ENCODE measurements at places on chromosomes 5 and 9.

DNA sequence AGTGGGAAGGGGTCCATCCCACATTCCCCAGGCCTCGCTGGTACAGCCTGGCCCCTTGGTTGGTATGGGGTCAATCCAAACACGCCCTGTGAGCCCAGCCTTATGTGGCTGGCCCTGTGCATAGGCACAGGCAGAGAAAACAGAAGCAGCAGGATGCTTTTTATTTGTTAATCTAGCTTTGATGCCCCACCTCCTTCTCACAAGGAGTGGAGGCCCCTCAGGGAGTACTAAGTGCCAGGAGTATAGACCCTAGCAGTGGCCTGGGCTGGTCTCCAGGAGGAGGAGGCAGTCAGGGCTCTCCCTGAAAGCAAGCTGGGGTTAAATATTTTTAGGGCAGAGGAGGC, 14.6 kb upstream of the TCF7 start:
- DNase-seq = no peak

GRCh38 chr5:40198736-40199135, 481.0 kb upstream of the PTGER4 start:
- no peak for DNase-seq

DNA sequence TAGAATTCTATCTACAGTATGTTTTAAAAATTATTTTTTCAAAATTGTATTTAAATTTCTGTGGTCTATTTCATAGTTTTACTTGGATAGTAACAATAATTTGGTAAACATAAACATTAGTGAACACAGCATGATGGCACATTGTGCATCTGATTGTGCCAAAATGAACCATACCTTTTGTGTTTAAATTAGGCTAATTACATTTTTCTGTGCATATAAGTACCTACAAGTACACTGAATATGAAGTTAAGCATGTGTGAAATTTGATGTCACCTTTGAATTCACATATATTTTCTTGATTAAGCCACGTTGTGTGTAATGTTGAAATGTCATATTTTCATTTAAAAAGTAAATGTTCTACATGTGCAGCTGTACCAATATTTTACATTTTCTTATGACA, 13.4 kb downstream of the PBX3 start:
- no peak for DNase-seq

- no peak for DNase-seq
Measured at GRCh38 chr9:127644146-127644827, 32.2 kb downstream of the STXBP1 start.

DNA sequence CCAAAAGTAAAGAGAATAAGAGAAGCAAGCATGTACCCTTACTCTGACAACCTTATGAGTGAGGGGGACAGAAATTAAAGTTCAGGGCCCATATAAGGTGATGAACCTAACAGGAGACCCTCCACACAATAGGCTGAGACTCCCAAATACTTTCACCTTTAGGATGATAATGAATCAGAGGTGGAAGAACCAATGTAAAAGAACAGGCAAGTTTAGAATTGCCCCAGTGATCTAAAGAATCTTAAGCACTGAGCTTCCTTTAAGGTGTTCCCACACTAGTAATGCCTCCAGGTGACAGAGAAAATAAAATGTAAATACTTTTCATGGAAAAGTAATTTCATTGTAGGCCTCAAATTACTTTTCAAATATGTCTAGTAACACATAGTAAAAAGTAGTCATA, 8.2 kb upstream of the FAM151B start:
- DNase-seq = no peak

DNA sequence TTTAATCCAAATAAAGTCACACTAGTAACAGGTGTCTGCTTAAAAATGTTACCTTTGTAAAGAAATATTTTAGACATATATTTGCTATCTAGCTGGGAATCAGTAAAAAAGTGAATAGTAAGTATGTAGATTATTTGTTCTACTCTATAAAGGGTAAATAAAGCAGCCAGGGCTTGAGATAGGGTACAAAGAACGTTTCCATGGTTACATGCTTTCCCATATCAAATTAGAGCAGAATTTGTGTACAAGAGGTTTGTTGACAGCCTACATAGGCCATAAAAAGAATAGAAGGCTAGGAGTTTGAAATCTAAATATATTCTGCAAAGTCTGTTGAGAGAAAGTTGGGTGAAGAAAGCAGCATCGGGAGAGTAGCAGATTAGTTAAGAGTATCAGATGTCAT, 160.9 kb upstream of the POU5F2 start:
- DNase-seq = no peak

GRCh38 chr5:143828710-143829109, 16.7 kb downstream of the HMHB1 start:
- no peak for DNase-seq

DNA sequence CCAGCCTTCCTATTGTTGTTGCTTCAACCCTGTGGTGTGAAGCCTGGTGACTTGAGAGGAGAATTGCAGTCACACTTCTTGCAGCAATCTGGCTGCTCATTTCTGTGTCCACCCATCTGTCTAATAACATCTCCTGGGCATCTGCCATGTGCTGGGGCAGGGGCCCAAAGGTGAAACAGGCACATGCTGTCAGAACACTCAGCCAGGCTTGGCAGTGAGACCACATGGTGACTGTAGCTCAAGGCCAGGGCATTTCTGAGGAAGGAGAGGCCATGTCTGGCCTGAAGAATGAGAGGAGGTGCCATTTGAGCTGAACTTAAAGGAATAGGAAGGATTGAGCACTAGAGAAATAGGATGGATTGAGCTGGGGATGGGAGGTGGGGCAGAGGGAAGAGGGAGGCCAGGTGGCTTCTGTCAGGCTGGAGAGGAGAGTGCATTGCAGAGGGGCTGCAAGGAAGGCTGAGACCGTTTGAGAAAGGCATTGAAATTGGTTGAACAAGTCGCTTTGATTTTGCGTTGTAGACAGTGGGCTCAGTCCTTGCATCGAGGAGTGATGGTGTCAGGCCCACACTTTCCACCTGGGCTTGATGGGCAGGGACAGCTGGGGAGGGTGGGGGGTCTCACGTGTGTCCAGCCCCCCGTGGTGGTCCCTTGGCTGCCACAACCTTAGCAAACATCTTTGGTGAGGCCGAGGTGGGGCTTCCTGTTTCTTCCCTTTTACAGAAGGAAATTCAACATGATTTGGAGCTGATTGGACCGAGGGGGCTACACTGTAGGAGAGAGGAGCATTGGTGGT, 222.4 kb downstream of the CACNA1B start:
- no peak for DNase-seq

DNA sequence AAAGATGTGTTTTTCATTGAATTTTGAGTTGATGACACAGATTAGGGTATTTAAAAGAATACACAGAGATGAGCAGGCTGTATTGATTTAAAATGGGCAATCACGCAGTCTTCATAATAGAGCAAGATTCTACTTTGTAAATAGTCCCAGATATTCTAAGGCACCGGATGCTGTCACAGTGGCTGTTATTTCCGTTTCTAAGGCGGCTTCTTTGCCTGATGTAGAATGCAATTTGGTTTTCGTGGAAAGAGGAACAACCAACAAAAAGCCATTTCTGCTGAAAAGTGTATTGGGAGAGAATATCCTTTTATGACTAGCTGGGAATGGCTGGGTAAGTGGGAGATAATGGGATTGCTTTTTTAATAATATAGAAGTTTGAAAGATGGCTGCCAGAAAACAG, 17.5 kb downstream of the PRKACG start:
- no peak for DNase-seq

DNA sequence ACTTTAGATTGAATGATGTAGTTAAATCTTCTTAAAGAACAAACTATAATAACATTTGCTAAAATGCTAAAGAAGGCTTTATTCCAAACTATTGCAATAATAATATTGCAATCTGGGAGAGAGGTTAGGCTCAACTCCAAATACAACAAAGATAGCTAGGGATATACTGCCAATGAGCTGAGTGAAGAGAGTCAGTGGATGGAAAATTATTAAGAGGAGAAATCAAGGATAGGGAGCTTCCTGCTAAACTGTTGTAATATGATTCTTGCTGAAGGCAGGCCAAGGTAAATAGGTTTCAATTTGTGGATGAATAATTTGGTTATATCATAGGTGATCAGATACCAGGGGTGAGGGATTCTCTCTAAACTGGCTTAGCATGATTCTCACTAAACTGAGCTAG, 1651.5 kb downstream of the EFNA5 start:
- DNase-seq = no peak

- DNase-seq = no peak
Measured at GRCh38 chr9:16063241-16063591, 510.4 kb downstream of the CCDC171 start.

GRCh38 chr9:109497226-109498153, 617 bp downstream of the PTPN3 start:
- DNase-seq = peak; percentile 63

DNA sequence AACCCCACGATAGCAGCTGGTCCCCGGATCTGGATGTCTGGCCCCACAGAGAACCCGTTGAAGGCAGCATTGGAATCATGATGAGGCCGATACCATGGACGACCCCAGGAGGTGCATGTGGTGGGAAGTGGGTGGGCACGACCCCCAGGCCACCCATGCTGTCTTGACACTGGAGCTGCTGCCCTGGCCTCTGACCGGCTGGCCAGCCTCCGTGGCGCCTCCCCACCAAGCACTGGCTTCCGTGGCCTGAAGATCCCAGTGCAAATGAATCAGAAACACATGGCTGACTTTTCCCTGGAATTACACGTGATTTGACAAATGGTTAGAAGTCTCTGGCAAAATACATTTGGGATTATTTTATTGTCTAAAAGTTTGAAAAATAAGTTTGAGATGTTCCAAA, 259.0 kb upstream of the IRX1 start:
- DNase-seq = no peak

GRCh38 chr5:153676406-153676805, 185.9 kb downstream of the GRIA1 start:
- DNase-seq = no peak

GRCh38 chr5:150298701-150299451, 3.8 kb downstream of the ARSI start:
- no peak for DNase-seq

- DNase-seq = no peak
Measured at GRCh38 chr5:63070001-63070400, 491.4 kb downstream of the LRRC70 start.

Measured in ACHN (cell line).